ENCODE measurements at places on chromosomes 4 and X.
A peak's percentile ranks its signal among the peaks of the same experiment; 100 is the strongest.

GRCh38 chr4:78005086-78005485, 52.0 kb upstream of the FRAS1 start:
- no peak for DNase-seq

DNA sequence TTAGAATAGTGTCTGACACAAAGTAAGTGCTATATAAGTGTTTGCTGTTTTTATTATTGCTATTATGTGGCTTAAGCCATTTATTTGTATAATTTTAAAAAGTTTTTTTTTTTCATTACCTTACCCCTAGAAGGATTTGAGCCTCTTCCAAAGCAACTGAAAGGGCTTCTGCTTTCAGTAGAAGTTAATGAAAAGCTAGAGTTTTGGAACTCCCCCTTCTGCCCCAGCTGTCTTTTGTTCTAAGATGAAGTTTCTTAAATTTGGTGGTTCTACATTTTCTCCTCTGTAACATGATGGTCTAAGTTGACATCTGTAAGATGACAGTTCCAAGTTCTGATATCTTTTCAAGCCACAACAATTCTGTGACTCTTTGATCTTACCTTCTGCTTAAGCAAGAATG, 30.3 kb downstream of the FHIP1A start:
- DNase-seq: no peak

GRCh38 chrX:149799938-149800337, 18.2 kb downstream of the MAGEA9 start:
- no peak for DNase-seq

DNA sequence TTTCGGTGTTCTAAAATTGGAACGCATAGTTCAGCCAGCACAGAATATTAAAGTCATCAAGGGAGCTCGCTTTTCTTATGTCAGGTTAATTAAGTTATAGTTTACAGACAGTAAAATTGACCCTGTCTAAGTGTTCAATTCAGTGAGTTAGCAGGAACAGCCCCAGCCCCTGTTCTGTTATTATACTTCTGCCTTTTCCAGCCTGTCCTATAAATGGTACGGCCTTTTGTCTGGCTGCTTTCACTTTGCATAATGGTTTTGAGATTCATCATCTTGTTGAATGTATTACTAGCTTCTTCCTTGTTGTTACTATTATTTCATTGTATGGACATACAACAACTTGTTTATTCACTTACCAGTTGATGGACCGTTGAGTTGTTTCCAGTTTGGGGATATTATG, 9.5 kb downstream of the CXCL13 start:
- DNase-seq: no peak

DNA sequence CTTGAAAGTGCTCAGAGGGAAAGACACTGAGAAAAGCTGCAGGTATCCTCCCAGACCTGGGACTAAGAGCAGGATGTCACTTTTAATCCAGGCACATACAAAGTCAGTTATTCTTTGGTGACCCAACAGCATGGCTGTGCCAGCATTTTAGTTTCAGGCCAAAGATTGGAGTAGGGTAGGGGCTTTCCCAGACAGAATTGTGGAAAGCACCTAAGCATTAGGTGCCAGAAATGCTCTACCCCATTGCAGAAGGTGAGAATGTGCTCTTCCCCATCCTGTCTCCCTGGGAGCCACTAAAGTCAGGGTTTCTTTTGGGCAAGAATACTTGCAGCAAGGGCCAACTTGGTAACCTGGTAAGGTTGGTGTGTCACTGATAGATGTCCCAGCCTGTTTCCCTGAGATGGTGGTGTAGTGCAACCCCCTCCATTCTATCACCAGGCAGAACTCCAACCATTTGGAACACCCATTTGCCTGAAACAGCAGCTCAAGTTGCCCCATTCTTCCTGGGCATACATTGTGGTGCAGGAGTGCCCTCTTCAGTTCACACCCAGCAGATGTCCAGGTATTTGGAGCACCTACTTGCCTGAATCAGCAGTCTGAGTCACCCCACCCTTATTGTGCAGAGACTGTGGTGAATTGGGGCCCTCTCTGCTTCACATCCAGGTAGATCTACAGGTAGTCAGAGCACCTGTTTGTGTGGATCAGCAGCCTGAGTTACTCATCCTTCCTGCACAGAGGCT, 183.5 kb downstream of the ZC4H2 start:
- no peak for DNase-seq

DNA sequence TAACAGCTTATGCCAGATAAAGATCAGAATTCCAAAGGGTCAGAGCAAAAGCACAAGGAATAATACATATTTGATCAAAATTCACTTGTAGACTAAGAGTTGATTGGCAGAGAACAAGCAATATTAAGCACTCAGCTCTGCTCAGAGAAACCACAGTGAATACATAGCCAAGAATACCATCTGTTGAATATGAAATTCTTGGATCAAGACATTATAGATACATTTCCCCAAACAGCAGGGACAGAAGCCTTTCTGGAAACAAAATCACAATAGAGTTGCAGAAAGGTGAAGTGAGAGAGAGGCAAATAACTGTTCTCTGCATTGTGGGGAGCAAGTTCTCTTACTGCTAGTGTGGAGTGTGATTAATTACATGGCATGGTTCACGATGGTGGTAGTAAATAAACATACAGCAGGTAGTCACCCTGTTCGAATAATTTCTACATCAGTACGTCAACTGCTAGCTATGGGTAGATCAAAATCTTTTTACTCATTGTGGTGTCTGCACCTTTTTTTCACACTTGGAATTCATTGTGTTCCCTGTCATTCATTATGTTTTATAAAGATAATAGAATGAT, 366.7 kb downstream of the PCDH7 start:
- DNase-seq: no peak

DNA sequence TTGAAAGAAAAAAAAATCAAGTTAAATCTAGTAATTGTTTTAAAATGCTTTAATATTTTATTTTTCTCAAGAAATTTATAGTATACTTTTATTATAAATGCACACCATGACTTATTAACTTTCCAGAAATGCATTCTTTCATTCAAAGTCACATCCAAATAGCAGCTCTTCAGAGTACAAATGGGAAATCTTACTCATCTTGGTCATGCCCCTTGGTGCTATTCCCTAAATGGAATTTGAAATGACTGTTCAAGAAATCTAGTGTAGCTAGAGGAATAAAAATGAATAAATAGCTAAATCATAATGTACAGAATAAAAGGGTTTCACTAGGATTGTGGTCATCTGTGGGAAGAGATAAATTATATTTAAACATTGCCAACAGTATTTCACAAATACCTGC, 1139.7 kb downstream of the PCDH18 start:
- no peak for DNase-seq

DNA sequence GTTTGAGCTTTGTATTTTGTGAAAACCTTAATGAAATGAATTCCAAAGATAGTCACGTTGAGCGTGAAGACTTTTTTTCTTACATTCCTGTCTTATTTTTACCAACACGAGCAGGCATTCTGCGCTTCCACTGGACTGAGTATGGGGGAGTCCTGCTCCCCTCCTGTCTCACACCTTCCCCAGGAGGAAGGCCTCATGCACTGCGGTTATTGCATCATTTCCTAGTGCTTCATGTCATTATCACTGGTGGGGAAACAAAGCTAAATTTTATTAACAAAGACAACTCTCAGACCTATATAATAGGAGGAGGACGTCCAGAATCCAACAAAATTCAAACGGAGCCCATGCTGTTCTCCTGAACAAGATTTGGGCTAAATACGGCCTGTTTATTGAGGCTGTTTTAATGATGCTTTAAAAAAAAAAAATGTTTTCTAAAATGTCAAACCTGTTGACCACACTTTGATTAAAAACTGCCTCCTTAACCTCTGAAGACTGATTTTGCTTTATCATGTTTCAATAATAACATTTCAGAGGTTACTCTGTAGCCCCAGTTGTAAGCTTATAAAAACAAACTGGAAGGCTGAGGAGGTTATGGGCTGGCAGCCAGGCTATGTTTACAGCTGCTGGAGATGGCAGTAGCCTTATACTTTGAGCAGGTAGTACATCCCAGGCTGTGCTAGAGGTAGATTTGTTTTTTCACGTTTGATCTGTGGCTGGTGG, 118.0 kb downstream of the SOWAHB start:
- DNase-seq: no peak

DNA sequence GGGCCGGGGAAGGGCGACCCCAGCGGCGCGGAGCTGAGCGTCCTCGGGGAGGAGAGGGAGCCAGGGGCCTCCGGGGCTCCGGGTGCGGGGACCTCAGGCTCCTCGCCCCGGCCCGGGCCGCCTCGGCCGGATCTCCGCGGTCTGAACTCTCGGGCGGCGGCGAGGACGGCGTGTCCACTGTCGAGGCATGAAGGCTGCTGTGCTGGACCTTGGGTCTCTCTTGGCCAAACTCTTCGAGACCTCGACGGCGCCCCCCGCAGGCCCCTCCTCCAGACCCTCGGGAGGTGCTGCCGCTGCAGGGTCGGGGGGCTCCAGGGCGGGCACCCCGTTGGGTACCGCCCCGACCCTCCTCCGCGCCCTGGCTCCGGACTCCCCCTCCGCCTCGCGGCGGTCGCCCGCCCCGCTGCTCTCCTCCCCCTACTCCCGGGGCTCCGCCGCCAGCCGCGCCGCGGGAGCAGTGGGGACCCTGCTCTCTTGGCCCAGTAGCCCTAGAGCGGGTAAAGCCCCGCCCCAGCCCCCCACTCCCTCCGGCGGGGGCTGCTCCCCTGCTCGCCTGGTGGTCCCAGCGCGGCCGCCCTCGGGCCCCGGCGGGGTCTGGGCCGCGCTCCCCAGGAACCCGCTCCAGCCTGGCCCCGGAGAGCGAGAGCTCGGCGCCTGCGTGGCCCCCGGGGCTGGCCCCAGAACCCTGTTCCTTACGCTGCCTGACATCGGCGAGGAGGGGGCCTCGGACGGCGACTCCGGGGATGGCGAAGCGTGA, 564 bp downstream of the FAM149A start:
- peak; percentile 46 for DNase-seq

GRCh38 chr4:80065601-80066000, 7.4 kb downstream of the ANTXR2 start:
- DNase-seq: no peak

- DNase-seq: no peak
Observed at GRCh38 chr4:7924570-7924969, 15.1 kb downstream of the AFAP1 start.

- DNase-seq: no peak
Observed at GRCh38 chr4:177077095-177077971, 232.3 kb upstream of the NEIL3 start.

DNA sequence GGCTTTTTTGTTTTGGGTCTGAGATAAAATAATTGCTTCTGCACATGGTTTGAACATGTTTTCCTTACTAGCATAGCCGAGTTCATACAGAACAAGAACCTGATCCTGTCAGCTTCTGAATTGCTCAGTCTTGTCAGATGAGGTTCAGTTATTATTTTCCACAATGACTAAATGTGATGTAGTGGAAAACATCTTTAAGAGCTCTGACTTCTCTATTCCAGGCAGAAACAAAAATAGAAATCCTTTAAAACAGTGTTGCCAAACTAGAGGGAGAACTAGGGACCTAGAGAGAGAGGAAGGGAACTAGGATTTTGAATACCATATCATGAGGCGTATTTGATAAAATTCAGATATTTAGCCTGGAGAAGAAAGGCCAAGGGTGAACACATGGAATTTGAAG, 2.0 kb downstream of the ATP6AP2 start:
- no peak for DNase-seq

- DNase-seq: no peak
Observed at GRCh38 chr4:169064296-169064695, 54.2 kb upstream of the CBR4 start.

DNA sequence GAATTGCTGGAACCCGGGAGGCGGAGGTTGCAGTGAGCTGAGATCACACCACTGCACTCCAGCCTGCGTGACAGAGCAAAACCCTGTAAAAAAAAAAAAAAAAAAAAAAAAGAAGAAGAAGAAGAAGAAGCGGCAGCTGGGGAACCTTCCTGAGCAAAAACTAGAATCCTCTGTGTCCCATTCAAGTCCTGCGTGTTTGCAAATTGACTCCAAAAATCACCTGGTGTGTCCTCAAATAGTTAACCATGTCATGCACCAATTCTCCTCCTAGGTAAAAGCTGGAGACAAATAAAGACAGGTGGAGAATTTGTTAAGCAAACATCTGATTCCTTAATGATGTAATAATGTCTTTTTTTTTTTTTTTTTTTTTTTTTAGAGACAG, 31.9 kb upstream of the ASMTL start:
- no peak for DNase-seq

DNA sequence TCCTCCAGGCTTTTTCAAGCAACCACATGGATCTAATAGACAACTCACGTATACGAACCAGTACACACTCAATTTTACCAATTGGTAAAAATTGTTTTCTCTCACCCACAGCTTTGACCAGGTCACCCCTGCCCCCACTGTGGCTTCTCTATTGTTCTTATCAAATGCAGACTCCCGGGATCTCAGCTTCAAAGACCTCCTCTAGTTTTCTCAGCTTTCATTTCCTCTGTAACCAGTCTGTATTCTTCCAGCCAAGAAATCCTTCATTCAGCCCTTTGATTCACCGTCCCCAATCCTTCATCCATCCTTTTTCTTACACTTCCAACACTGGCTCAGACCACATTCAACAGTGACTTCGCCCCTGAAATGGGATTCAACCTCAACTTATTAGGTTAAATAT, 120.7 kb downstream of the CORIN start:
- no peak for DNase-seq

GRCh38 chr4:169070895-169071218, 60.8 kb upstream of the CBR4 start:
- DNase-seq: no peak

DNA sequence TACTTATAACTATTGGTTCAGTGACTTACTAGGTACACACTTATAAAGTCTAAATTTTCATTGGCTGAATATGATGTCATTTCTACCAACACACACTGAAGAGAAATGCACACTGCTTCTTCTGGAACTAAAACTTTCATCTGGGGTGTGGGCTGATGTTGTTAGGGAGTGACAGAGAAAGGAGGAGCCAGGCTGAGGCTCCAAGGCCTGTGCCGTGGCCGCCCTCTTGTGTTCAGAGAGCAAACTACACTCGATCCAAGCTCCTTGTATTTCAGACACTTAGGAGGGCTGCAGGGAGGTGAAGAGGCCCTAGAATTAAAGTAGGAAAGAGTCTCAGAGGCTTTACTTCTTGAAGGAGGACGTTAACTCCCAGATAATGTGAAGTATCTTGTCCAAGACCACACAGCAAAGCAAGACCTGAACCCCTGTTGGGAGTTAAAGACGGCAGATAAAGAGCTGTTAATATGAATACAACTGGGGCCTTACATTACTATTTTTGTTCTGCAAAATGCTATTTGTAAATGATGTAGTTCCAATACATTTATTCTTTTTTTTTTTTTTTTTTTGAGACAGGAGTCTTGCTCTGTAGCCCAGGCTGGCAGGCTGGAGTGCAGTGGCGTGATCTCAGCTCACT, 137.5 kb downstream of the AFAP1 start:
- DNase-seq: peak; percentile 90

- no peak for DNase-seq
Observed at GRCh38 chrX:66553973-66554372, 84.9 kb downstream of the EDA2R start.

GRCh38 chrX:95889279-95889678, 795.4 kb upstream of the DIAPH2 start:
- no peak for DNase-seq

GRCh38 chr4:171985129-171985528, 171.9 kb downstream of the GALNTL6 start:
- DNase-seq: no peak

- DNase-seq: no peak
Observed at GRCh38 chrX:10022580-10023245, 55.6 kb downstream of the CLDN34 start.
